ENCODE measurements at places on chromosomes 11 and 22.

GRCh38 chr22:41848468-41848867 is 15.6 kb downstream of the SREBF2 start:
- DNase-seq: peak; percentile 28

DNA sequence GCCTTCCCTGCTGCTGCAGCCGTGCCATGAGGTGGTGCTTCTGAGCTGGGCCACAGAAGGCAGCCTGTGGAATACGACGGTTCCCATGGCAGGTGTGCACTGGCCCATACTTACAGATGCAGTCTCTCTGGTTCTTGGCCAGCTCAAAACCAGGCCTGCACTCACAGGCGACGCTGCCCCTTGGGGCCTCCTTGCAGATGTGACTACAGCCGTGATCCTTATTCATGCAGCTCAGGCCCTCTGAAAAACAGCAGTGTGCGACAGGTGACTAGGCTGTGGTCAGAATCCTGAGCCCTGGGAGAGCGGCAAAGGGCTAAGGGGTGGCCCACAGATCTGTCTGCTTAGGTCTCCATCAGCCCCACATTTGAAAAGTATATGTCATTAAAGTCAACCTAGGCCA is 22.1 kb downstream of the SCUBE2 start:
- no peak for DNase-seq

DNA sequence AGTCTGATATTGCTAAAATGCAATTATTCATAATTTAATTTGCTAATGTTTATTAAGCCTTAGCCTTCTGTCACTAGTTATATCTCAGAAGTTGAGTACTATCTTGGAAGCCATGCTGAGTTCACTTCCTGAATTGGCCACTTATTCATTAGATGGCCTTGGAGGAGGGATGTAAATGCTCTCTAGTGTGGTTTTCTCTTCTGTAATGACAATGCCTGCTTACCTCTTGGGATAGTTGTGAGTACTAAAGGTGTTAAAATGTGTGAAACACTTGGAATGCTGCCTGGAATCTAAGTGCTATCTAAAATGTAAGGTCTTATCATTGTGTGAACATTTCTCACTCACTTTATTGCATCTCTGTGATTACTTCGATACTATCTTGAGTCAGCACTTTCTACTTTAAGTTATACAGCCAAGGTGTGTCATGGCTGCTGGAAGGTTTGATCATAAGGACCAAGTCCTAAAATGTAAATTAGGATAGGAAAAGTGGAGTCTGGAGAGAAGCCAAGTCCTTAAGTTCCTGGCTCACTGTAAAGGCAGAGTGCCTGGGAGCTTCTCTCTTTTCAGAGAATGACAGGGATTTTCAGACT is 12.4 kb downstream of the GLYATL2 start:
- peak; percentile 19 for DNase-seq

- DNase-seq: no peak
Observed at GRCh38 chr11:19952116-19952605, 208.1 kb downstream of the DBX1 start.

DNA sequence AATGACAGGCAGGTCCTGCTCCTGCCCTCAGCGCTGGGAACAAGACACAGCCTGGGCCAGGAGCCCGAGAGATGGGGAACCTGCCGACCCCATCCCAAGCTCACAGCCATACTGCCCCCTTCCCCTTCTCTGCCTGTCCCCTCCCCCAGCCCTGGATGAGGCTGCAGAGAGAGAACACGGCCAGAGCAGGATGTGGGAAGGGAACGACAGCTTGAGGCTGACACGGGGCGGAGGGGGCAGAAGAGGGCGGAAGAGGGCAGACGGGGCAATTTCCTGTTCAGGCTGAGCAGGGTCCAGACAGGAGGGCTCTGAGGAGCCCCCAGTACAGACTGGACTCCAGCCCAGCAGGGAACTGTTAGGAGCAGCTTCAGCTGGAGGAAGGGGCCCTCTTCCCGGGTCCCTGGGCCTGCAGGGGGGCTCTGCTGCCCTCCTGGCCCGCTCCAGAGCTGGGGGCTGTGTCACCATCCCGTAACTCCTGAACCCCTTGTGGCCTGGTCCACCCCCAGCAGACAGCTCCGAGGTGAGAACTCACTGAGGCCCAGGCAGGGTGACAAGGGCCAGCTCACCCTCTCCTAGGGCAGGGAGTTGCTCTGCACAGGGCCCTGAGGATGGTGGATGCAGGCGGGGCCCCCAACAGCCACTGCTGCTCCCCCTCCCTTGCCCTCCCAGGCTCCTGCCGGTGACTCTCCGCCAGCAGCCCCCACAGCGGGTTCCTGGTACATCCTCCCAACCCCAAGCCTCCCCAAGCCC is 5.7 kb downstream of the CTSD start:
- no peak for DNase-seq

- DNase-seq: peak; percentile 84
Observed at GRCh38 chr11:33802194-33802950, 28.1 kb upstream of the FBXO3 start.

DNA sequence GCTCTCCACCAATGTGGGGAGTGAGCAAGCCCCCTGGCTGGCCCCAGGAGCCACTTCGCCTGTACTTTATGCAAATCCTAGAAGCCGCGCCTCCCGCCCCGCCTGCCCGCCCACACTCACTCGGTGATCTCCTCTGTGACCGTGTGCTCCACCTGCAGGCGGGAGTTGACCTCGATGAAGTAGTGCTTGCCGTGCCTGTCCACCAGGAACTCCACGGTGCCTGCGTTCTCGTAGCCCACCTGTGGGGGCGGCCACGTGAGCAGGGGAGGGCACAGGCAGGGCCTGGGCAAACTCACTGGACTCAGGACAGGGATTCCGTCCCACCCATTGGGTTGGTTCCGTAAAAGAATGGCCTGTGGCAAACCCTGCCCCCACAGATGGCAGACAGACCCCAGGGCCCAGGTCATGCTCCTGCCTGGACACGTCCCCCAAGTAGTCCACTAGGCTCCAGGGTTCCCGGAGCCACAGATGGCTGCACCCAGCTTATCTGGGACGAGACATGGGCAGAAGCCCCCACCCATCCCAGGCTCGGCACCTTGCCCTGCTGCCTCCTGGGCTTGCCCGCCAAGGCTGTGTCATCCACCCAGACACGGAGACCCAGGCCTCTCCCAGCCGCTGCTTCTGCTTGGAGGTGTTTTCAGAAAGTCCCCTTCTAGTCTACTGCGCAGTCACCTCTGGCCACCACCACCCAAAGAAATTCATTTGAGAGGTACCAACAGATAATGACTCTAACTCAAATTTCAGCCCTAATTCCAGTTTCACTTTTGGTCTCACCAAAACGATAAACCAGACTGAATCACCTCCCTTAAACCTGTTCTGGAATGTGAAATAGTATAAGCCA is 12.1 kb downstream of the LRFN4 start:
- DNase-seq: no peak

DNA sequence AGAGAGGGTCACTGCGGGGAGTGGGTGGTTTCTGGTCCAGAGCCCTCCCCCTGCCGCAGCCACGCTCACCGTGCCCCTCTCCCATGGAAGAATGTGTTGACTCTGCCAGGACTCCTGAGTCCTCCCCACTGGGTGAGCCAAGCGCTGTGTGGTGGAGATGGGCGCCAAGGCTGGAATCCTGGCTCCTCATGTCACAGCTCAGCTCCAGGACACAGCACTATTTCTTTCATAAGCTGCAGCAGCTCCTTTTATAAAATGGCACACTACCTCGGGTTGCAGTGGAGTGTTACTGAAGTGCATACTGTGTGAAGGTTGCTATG is 83.9 kb downstream of the FEZ1 start:
- no peak for DNase-seq

- peak; percentile 72 for DNase-seq
Observed at GRCh38 chr11:64313491-64314145, 3.7 kb downstream of the TRMT112 start.

DNA sequence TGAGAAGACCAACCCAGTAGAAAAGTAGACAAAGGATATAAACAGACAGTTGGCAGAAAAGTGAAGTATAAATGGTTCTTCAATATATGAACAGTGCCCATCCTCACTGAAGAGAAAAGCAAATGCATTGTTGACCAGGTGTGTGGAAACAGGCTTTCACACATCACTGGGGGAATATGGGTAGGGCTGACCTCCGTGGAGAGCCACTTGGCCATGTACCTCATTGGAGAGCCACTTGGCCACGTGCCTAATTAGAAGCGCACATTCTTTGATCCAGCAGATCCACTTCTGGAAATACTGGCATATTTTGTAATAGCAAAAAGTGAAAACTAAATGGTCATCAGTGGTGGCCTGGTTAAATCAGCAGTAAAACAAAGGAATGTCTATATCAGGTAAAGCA is 43.2 kb downstream of the PPP6R3 start:
- no peak for DNase-seq

- no peak for DNase-seq
Observed at GRCh38 chr11:20177136-20177535, 16.9 kb upstream of the DBX1 start.

All from fibroblast of mammary gland (primary cell).